ENCODE measurements at places on chromosomes 16 and 17. TPM values are rescaled to one million over a fixed set of nuclear protein-coding genes. Genes with fewer than 3 reads are reported as not detected.
A peak's percentile ranks its signal among the peaks of the same experiment; 100 is the strongest.

DNA sequence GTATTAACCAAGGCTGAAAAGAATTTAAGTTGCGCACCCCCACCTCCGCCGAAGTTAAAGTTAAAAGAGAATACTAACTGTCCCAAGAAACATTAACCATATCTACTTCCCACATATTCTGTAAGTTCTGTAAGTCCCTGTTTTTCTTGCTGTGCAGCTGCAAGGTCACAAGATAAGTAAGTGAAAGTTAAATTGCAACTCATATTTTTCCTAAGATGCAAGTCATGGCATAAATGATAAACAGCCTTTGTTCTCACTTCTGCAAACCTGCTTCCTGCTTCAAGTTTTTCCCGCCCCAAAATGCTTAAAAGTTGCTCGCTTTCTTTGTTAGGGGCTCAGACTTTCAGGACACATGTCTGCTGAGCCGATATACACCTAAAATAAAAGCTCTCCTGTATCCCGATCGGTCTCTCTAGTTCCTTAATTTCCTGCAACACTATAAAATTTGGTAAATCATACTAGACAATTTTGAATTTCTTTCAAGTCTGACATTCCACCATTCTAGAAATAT is 32.6 kb upstream of the ABCA9 start:
- H3K27ac ChIP-seq: no peak overlapping the region
- H3K36me3 ChIP-seq: peaks cover 18% of the 10 kb centered on the region
- H3K27me3 ChIP-seq: no peaks in the 10 kb centered on the region
- H3K4me3 ChIP-seq: no peak overlapping the region
- DNase-seq: no peak
- H3K4me1 ChIP-seq: no peaks in the 10 kb centered on the region

The ITGAX gene
- 184 TPM for total RNA-seq

DNA sequence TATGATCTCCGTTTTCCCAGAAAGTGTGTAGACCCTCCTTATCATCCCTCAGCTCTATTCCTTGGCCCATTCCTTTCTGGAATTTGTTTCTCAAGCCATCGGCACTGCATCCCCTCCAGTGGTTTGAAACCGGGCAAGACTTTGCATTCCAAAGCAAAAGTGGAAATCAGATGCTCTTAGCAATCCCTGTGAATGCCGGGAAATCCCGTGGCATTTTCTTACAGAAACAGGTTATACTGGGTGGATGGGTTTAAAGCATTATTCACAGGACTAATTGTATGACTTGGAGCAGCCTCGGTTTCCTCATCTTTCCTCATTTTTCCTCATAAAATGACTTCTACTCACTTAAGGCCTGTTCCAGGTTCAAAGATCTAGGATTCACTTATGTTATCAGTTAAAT is 52.0 kb downstream of the MAP2K6 start:
- H3K4me3 ChIP-seq: no peak overlapping the region
- DNase-seq: no peak
- H3K27ac ChIP-seq: no peak overlapping the region
- no peaks in the 10 kb centered on the region for H3K4me1 ChIP-seq
- H3K27me3 ChIP-seq: no peaks in the 10 kb centered on the region

The TNS4 gene
- 0.78 TPM for total RNA-seq

- no peak overlapping the region for H3K4me3 ChIP-seq
- peaks cover 6% of the 10 kb centered on the region for H3K4me1 ChIP-seq
- no peaks in the 10 kb centered on the region for H3K27me3 ChIP-seq
- no peak for DNase-seq
- no peaks in the 10 kb centered on the region for H3K36me3 ChIP-seq
Measured at GRCh38 chr17:69500911-69501429, 86.5 kb downstream of the MAP2K6 start.

- H3K4me1 ChIP-seq: no peaks in the 10 kb centered on the region
- no peak for DNase-seq
- H3K4me3 ChIP-seq: no peak overlapping the region
- no peak overlapping the region for H3K27ac ChIP-seq
Measured at GRCh38 chr17:37667039-37667438, 23.8 kb upstream of the DDX52 start.

DNA sequence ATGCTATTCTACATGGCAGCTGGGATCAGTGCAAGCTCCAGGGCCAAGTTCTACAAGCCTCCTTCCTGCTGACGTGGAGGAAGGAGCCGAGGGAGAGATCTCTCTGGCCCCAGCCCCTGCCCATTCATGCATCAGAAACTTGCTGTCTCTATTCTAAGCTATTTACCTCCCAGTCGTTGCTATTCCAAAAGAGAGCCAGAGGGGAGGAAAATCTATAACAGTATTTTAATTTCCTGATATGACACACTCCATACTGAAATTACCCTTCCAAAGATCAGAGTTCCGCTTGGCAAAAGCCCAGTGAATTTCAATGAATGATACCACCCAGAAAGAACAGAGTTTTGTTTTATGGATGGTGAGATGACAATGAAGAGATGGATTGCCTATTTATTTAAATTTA is 133.4 kb downstream of the GRIN2A start:
- H3K27ac ChIP-seq: no peak overlapping the region
- no peak for DNase-seq
- no peaks in the 10 kb centered on the region for H3K4me1 ChIP-seq
- H3K4me3 ChIP-seq: no peak overlapping the region

GRCh38 chr17:64017381-64017980 is 3.0 kb downstream of the ICAM2 start:
- H3K27me3 ChIP-seq: no peaks in the 10 kb centered on the region
- no peak overlapping the region for H3K27ac ChIP-seq
- H3K36me3 ChIP-seq: no peaks in the 10 kb centered on the region
- peaks cover 18% of the 10 kb centered on the region for H3K4me1 ChIP-seq

The SRSF2 gene
- total RNA-seq: 145 TPM

GRCh38 chr16:11250091-11250785 is 5.8 kb downstream of the SOCS1 start:
- H3K36me3 ChIP-seq: peaks cover 5% of the 10 kb centered on the region
- no peak overlapping the region for H3K27ac ChIP-seq
- no peak overlapping the region for H3K4me3 ChIP-seq
- no peak for DNase-seq

DNA sequence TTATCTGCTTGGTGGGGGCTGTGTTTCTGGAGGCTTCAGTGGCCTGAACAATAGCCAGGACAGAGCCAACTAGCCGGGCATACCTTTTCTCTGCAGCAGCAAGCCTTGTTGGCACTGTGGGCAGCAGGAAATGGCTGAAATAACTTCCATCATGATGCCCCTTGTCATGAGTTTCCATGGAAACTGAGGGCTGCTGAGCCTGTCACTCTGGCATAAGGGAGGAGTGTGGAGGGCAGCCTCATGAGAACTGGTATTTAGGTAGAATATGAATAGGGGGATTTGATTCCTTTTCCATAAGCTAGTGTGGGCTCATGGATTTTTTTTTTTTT is 39.4 kb downstream of the PLCG2 start:
- no peaks in the 10 kb centered on the region for H3K27me3 ChIP-seq
- peaks cover 5% of the 10 kb centered on the region for H3K4me1 ChIP-seq
- no peak for DNase-seq
- peak overlapping the region; percentile 13 for H3K27ac ChIP-seq
- H3K36me3 ChIP-seq: no peaks in the 10 kb centered on the region
- no peak overlapping the region for H3K4me3 ChIP-seq

DNA sequence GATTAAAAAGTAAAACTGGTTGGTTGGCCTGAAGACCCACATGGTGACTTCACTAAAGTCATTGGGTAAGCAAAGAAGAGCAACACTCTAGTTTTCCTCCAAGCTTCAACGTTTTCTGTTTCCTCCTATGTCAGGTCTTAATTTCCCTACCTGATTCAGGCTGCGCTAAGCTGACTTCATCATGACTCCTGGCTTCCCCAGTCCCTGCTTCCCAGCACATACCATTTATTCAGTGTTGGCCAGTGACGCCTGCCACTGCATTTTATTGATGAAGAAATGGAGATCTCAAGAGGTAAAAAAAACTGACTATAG is 645.3 kb downstream of the WWOX start:
- peaks cover 3% of the 10 kb centered on the region for H3K4me1 ChIP-seq
- no peak overlapping the region for H3K4me3 ChIP-seq
- H3K27ac ChIP-seq: no peak overlapping the region
- no peak for DNase-seq

The SOCS3 gene
- 82.0 TPM for total RNA-seq

The TLCD2 gene
- total RNA-seq: 12.7 TPM

DNA sequence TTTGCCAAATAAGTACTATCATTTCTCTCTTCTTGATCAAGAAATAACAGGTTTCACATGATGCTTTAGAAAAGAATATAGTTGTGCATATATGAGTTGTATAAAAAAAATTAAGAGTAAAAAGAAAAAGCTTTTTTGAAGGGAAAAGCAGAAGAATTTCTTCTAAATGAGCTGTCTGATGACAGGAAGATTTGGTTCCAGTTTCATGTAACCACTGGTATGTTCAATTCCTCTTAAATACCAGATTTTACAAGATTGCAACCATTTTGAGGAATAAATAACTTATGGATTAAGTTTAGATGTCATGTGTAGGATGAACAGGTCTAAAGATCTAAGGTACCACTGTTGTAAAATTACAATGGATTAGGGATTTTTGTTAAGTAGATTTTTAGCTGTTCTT is 45.0 kb downstream of the VMP1 start:
- no peaks in the 10 kb centered on the region for H3K36me3 ChIP-seq
- no peak overlapping the region for H3K27ac ChIP-seq
- peaks cover 13% of the 10 kb centered on the region for H3K4me1 ChIP-seq
- no peaks in the 10 kb centered on the region for H3K27me3 ChIP-seq
- DNase-seq: no peak

GRCh38 chr16:73058616-73059409 is 10.9 kb upstream of the ZFHX3 start:
- H3K36me3 ChIP-seq: no peaks in the 10 kb centered on the region
- H3K27me3 ChIP-seq: peaks cover 14% of the 10 kb centered on the region
- peaks cover 33% of the 10 kb centered on the region for H3K4me1 ChIP-seq
- peak overlapping the region; percentile 86 for H3K27ac ChIP-seq
- H3K4me3 ChIP-seq: peak overlapping the region; percentile 71

The NUFIP2 gene
- total RNA-seq: 51.5 TPM

GRCh38 chr16:67806428-67807147 is at the start of the genes RANBP10 and TSNAXIP1:
RANBP10 (minus strand) TSS chr16:67806560; CDS start chr16:67806536, 24 bp downstream.
TSNAXIP1 (plus strand) TSS chr16:67806889; CDS start chr16:67807150, 261 bp downstream.
- peak; percentile 98 for DNase-seq
- peak within 1 kb of the TSS; percentile 80 for H3K4me3 ChIP-seq
- peak within 1 kb of the TSS; percentile 80 for H3K27ac ChIP-seq
- H3K4me1 ChIP-seq: peaks cover 20% of the 10 kb centered on the region

- H3K27me3 ChIP-seq: no peaks in the 10 kb centered on the region
- no peak overlapping the region for H3K4me3 ChIP-seq
- H3K4me1 ChIP-seq: peaks cover 3% of the 10 kb centered on the region
- H3K36me3 ChIP-seq: no peaks in the 10 kb centered on the region
- H3K27ac ChIP-seq: no peak overlapping the region
- no peak for DNase-seq
Measured at GRCh38 chr16:87323727-87324410, 6.7 kb upstream of the C16orf95 start.

- H3K4me3 ChIP-seq: no peak overlapping the region
- H3K4me1 ChIP-seq: peaks cover 7% of the 10 kb centered on the region
- no peak for DNase-seq
- H3K27me3 ChIP-seq: peaks cover 4% of the 10 kb centered on the region
- H3K36me3 ChIP-seq: no peaks in the 10 kb centered on the region
Measured at GRCh38 chr17:14331225-14331981, 30.5 kb downstream of the HS3ST3B1 start.

DNA sequence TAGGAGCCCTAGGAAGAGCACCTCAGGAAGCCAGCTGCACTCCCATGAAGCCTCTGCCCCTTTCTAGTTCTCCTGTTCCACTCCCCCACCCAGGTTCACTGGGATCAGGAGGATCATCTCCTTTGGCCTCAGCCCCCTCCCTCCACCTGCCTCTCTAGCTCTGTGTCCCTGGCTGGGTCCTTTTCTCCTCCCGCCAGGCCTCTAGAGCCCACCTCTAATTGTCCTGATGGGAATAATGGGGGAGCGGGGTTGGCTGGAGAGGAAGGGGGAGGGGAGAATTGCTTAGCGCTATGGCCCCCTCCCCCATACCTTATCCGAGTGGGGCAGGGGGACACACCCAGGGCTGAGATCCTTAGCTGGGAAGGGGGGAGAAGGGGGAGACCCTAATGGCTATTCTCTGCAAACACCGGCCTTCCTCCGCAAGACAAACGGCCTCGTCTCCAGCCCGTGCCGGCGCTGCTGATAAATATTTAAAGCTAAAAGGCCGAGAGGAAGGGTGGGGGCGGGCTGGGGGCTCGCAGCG is 997 bp downstream of the HOXB7 start:
- no peaks in the 10 kb centered on the region for H3K36me3 ChIP-seq
- peaks cover 95% of the 10 kb centered on the region for H3K27me3 ChIP-seq
- H3K4me3 ChIP-seq: peak overlapping the region; percentile 64
- no peak overlapping the region for H3K27ac ChIP-seq
- no peak for DNase-seq

DNA sequence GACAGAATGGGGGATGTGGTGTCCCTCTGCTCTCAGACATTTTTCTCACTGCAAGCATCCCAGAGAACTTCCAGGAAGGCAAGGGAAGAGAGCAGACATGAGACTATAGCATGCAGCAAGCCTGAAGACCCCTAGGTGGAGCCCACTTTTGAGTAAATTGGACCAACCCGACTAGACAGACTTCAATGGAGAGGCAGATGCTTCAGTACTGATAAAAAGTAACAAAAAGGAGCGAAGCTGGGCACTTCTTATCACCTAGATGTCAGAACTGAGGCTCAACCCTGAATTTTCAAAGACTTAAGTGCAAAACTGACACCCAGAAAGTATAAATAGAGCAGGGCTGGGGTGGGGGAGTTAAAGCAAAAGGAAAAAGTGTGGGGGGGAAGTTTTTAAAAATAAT is 130.8 kb downstream of the PMP22 start:
- H3K27ac ChIP-seq: no peak overlapping the region
- no peaks in the 10 kb centered on the region for H3K36me3 ChIP-seq
- DNase-seq: no peak
- no peaks in the 10 kb centered on the region for H3K4me1 ChIP-seq
- H3K4me3 ChIP-seq: no peak overlapping the region
- H3K27me3 ChIP-seq: no peaks in the 10 kb centered on the region

GRCh38 chr17:31400481-31400950 is 9.0 kb downstream of the RAB11FIP4 start:
- no peaks in the 10 kb centered on the region for H3K36me3 ChIP-seq
- no peak overlapping the region for H3K4me3 ChIP-seq
- no peak for DNase-seq
- H3K27ac ChIP-seq: no peak overlapping the region
- peaks cover 2% of the 10 kb centered on the region for H3K27me3 ChIP-seq
- H3K4me1 ChIP-seq: no peaks in the 10 kb centered on the region

DNA sequence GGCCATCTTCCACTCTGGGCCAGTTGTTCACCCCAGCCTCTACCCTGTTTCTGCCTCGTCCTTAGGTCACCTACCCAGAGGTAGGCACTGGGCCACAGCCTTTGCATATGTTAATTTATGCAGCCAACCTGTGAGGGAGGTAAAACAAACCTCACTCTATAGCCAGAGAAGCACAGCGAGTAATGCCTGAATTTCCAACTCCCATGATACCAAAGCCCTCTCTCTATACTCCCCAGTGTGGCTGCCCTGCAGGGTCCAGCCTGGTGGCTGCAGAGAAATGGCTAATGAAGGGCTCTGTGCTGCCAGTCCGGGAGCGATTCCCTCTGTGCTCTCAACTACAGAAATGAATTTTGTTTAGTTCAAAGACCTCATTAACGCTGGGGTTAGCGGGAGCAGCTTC is 397.0 kb upstream of the CCL2 start:
- no peaks in the 10 kb centered on the region for H3K36me3 ChIP-seq
- H3K4me3 ChIP-seq: no peak overlapping the region
- DNase-seq: no peak
- H3K27ac ChIP-seq: no peak overlapping the region
- H3K27me3 ChIP-seq: peaks cover 6% of the 10 kb centered on the region
- no peaks in the 10 kb centered on the region for H3K4me1 ChIP-seq

All from upper lobe of right lung (tissue), 1 donor.